ENCODE measurements at places on chromosomes 12 and 14. TPM values are rescaled to one million over a fixed set of nuclear protein-coding genes. Genes with fewer than 3 reads are reported as not detected.

The ANKLE2 gene
- 49.6 TPM for total RNA-seq

The SMCO2 gene
- 0.47 TPM for total RNA-seq

The GALNT16 gene
- total RNA-seq, result 3.5 TPM

The B4GALNT3 gene
- total RNA-seq, result 20.6 TPM

The GALNT4 gene
- total RNA-seq, result 9.6 TPM

The GLIPR1L2 gene
- 0.68 TPM for total RNA-seq

The ACVRL1 gene
- total RNA-seq, result 242 TPM

Data from lower lobe of right lung (tissue), 2 donors.